Activated naive CD4-positive, alpha-beta T cell treated with anti-CD3 and anti-CD28 coated beads, Interleukin-2, amount 10 ng/mL, durations not matched to agents 5 hours and 36 hours (primary cell): ENCODE measurements at places on chromosomes 11 and 22. TPM values are rescaled to one million over a fixed set of nuclear protein-coding genes. Genes with fewer than 3 reads are reported as not detected.

The LMO1 gene
- not detected for total RNA-seq

The ARHGAP8 gene
- 0.48 TPM for total RNA-seq

The OR2AT4 gene
- not detected for total RNA-seq

The SPTBN2 gene
- 0.08 TPM for total RNA-seq

The CABP4 gene
- total RNA-seq: 3.4 TPM

The PI4KA gene
- total RNA-seq: 114 TPM

The TRIM49D2 gene
- not detected for total RNA-seq

The PRR33 gene
- 0.05 TPM for total RNA-seq

The VPREB1 gene
- not detected for total RNA-seq
